ENCODE measurements at places on chromosomes 5 and 9. TPM values are rescaled to one million over a fixed set of nuclear protein-coding genes. Genes with fewer than 3 reads are reported as not detected.

Gene SPINK13
- total RNA-seq, result not detected

Gene CNTNAP3
- total RNA-seq, result 3.5 TPM

Gene CCDC183
- total RNA-seq, result 0.32 TPM

Gene SIT1
- total RNA-seq, result not detected

Gene SNCAIP
- total RNA-seq, result 0.16 TPM

Gene LAMC3
- 0.09 TPM for total RNA-seq

Gene NMRK1
- 9.8 TPM for total RNA-seq

Gene IL5
- not detected for total RNA-seq

Gene PCDHGA8
- total RNA-seq, result 4.4 TPM

Gene GMCL2
- not detected for total RNA-seq

Gene C1QTNF2
- total RNA-seq, result 0.86 TPM

Gene CDH12
- not detected for total RNA-seq

Gene PTBP3
- 5.3 TPM for total RNA-seq
